Daoy (cell line): ENCODE measurements at places on chromosomes 4 and X. TPM values are rescaled to one million over a fixed set of nuclear protein-coding genes. Genes with fewer than 3 reads are reported as not detected.

The SHROOM4 gene
- total RNA-seq, result 0.92 and 1.4 TPM in 2 replicates

The OTUD6A gene
- not detected in 2 replicates for total RNA-seq

DNA sequence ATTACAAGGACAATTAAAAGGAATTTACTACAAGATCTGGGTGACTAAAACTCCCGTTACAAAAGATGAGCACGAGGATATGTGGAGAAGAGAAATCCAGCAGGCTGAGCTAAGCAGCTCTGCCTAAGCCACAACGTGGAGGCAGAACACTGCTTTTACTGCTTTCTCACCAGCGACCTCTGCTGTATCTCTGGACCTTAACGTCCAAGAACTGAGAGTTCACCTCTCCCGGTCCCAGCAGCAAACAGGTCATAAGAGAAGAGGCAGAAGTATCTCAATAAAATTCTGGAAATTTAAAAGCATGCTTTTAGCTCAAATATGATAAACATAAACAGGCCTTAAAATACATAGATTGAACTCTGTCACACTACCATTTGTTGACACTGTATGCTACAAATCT lies 81.0 kb downstream of the ADGRA3 start:
- DNase-seq, result peak; percentile 37

DNA sequence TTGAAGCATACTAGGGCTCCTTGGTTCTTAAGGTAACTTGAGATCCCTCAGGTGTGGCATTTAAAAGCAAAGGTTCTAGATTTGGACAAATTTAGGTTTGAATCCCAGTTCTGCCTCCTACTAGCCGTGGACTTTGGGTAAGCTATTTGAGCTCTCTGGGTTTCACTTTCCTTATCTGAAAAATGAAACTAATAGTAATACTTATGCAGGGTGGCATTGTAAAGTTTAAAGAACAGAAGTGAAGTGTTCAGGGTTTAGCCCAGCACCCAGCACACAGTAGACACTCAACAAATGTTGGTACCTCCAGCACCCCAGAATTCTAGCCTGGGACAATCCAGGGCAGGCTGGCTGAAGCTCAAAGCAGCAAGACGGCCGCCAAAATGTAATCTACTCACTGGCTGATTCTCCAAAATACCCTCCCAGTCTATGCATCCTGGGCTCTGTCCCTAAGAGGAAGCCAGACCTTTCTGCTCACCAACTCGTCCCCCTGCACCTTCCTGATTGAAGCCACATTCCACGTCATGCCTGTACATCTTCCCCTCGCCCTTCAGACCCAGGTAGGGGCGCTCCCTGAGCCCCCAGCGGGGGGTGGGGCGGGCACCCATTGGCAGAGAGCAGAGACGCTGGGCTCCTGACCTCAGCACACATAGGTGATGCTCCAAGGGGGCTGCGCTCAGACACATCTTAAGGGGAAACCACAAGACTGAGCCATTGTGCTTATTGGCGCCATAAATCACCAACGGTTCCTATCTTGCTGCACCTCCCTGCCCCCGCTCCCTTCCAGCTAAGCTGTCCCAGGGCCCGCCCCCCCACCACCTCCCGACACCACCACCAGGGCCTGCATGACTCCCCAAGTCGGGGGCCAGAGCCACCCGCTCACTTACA lies 160.6 kb downstream of the BCOR start:
- no peak for DNase-seq

DNA sequence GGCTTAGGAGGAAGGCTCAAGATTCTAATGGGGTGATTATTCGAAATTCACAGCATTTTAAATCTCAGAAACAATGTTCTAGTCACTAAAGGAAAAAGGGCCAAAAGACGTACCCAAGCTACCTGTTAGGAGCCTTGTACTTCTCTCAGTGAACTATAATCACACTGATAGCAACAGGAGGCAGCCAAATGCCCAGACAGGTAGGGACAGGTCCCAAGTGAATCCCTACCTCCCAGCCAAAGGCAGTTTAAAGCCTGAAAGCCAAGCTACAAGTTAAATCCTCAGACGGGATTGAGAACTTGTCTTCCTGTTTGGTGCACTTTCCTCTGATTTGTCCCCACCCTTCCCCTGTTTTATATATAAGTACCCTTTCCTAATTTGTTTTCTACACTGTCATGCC lies 24.3 kb upstream of the HHIP start:
- DNase-seq, result no peak
